ENCODE measurements at places on chromosomes 3 and 15.

GRCh38 chr15:75720787-75721479, 8.3 kb upstream of the CSPG4 start:
- DNase-seq: peak; percentile 20

- DNase-seq: no peak
Measured at GRCh38 chr3:128351546-128351945, 115.1 kb downstream of the DNAJB8 start.

- DNase-seq: no peak
Measured at GRCh38 chr15:26806574-26806973, 33.7 kb upstream of the GABRB3 start.

DNA sequence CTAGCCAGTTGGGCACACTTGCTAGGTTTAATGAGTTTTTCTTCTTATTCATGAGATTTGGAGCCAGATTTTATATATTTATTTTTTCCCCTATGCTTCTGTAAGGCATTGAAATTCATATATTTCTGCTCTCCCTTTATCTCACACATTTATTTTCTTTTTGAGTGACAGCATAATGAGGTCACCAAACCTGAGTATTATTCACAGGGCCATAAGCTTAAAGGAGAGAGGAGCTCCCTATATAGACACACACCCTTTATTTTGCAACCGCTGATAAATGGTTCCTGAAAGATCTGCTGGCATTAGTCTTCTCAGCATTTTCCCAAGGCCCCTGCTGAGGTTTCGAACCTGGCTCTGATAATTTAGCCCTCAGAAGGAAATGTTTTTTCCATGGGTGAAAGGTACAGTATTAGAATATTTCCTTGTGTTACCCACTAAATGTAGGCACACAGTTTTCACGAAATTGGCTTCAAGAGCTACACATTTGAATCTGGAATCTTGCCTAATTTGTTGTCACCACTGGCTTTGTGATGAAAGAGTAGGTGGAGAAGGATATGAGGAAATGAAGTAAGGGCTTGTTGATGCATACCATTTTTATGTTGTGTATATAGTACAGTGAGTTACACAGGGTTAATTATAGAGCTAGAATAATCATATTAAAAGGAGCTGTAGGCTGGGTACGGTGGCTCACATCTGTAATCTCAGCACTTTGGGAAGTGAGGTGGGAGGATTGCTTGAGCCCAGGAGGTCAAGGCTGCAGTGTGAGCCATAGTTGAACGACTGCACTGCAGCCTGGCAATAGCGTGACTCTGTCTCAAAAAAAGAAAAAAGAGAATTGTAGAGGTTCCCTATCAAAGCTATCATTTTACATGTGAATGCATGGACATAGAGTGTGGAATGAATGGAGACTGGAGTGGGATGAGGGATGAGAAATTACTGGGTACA, 6.5 kb downstream of the KLHL18 start:
- DNase-seq: no peak

DNA sequence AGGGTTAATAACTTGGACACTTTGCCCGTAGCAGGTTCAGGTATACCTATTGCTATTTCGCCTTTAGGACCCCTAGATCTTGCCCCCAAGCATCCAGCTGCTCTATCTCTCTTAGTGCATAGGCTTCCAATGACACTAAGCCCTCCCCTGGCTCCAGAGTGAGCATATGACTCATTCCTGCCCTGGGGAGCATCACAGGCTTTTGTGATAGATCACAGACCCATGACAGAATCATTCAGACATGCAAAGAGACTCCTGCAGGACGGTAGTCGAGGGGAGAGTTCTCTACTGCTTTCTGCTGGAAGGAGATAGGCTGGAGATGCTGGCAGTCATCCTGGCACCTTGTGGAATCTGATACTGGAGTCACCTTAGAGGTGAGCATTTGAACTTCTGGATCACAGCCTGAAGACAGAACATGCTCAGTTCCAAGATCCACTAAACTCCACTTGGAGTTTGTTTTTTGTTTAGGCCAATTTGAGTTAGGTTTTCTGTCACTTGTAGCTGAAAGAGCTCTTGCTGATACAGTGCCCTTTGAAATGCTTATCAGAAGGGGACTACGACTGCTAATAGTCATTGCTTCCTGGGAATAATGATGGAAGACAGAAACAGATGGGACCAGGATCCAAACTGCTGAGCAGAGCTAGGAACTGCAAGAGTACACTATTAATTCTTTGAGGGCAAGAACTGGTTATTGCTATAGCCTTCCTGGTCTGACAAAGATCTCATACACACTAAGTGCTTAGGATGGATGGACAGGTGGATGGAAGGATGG, 11.0 kb downstream of the LYSMD2 start:
- DNase-seq: no peak

- no peak for DNase-seq
Measured at GRCh38 chr15:25783607-25784540, 79.3 kb downstream of the ATP10A start.

DNA sequence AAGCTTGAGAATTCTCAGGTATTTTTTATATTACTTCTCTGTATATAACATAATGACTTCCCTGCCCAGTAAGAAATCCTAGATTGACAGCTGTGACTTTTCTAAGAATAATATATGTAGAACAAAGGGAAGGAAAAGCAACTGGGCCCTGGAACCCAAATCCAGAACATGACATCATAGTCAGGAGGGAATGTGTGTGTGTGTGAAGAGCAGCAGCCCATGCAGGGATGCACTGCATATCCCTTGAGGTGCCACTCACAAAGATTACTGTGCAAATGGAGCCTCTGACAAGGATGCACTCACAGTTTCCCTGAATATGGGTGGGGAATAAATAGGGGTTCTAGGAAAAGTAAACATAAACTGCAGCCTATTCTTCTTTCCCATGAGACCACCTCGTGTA, 279.5 kb downstream of the NEK10 start:
- DNase-seq: no peak
